ENCODE measurements at places on chromosomes 3 and 15. TPM values are rescaled to one million over a fixed set of nuclear protein-coding genes. Genes with fewer than 3 reads are reported as not detected.

- H3K27ac ChIP-seq: no peak overlapping the region
- no peak for DNase-seq
- H3K4me3 ChIP-seq: no peak overlapping the region
- H3K4me1 ChIP-seq: no peaks in the 10 kb centered on the region
- peaks cover 9% of the 10 kb centered on the region for H3K27me3 ChIP-seq
These were observed 12.8 kb downstream of the HRG start for GRCh38 chr3:186678604-186679003.

- no peaks in the 10 kb centered on the region for H3K36me3 ChIP-seq
- DNase-seq: no peak
- H3K27me3 ChIP-seq: peaks cover 52% of the 10 kb centered on the region
- no peak overlapping the region for H3K4me3 ChIP-seq
- H3K4me1 ChIP-seq: peaks cover 11% of the 10 kb centered on the region
These were observed 223.4 kb upstream of the IL12A start for GRCh38 chr3:159765030-159765859.

DNA sequence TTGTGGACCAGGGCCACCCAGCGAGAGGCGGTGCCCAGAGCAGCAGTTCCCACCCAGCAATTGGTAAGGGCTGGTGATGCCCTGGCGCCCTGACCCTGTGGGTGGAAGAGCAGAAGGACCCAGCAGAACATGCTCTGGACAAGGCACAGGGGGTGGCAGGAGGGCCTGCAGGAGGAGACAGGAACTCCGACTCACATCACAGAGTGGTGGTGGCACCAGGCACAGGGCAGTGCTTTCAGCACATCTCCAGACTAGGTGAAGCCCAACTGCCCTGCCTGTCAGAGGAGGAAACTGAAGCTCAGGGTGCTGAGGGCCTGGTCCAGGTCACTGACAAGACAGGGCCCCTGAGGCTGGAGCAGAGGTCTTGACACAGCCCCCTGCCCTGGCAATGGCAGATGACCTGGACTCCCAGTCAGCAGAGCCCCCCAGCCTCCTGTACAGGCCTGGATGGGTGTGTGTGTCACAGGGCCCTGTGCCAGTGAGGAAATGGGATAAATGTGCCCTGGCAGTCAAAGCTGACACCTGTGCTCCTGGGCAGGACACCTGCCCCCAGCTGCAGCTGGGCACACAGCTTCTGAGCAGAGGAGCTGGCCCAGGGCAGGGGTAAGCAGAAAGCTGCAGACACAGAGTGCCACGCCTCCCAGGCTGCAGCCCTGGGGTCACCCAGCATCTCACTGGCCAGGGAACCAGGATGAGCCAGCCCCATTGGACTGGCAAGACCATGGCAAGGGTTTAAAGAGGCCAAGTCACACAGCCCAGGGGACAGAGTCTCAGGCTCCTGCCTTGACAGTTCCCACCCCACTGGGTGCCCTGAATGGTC, 11.4 kb downstream of the KLF15 start:
- H3K4me3 ChIP-seq: no peak overlapping the region
- DNase-seq: no peak
- H3K27ac ChIP-seq: no peak overlapping the region
- no peaks in the 10 kb centered on the region for H3K27me3 ChIP-seq

NBEAL2 gene
- total RNA-seq: 170 TPM
